ENCODE measurements at places on chromosomes 13 and 19.

DNA sequence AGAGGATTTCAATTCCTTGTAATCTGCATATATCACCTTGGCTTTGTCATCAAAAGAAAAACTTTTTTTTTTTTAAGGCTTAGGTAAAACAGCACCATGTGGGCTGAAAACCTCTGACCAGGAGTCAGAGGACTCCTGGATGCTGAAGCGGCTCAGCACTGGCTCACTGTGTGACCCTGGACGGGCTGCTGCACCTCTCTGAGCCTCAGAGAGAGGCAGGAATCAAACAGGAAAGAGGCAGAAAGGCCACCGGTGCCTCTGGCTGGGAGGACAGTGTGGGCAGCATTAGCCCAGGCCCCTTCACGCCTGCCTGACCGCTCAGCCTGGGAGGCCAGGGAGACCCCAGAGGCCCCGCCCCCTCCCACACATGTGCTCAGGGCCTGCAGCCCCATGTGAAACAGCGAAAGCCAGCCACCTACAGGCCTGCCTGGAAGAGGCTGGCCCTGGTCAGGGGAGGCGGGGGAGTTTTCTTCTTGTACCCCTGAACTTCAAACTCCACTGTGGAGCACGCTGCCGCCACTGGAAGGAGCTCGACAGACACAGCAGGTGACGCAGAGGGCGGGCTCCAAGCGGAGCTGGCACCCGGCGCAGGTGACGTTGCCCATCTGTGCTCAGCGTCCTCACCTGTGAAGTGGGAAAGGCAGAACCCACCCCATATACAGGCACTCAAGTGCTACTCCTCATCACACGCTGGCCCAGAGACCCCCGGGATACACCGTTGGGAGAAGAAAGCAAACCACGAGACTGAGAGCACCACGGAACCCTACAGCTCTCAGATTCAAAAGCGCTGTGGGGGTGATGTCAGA is 39.7 kb downstream of the MLLT1 start:
- DNase-seq: no peak

DNA sequence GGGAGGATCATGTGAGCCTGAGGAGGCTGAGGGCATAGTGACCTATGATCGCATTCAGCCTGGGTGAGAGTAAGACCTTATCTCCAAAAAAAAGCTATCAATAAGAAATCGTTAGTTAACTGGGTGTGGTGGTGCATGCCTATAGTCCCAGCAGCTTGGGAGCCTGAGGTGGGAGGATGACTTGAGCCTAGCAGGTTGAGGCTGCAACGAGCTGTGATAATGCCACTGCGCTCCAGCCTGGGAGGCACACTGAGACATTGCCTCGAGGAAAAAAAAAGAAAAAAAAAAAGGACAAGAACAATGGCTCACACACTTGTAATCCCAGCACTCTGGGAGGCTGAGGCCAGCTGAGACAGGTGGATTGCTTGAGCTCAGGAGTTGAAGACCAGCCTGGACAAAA is 16.2 kb downstream of the PSPC1 start:
- no peak for DNase-seq

DNA sequence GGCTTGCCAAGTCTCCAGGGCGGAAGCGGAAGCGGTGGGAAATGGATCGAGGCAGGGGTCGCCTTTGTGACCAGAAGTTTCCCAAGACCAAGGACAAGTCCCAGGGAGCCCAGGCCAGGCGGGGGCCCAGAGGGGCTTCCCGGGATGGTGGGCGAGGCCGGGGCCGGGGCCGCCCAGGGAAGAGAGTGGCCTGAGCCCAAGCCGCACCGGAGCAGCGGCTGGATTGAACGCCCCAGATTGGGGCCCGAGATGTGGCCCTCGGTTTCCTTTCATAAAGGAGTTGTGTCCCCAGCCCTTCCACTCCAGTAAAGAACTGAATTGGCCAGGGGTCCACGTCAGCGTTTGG is 548 bp upstream of the P2RY11 start:
- DNase-seq: no peak

DNA sequence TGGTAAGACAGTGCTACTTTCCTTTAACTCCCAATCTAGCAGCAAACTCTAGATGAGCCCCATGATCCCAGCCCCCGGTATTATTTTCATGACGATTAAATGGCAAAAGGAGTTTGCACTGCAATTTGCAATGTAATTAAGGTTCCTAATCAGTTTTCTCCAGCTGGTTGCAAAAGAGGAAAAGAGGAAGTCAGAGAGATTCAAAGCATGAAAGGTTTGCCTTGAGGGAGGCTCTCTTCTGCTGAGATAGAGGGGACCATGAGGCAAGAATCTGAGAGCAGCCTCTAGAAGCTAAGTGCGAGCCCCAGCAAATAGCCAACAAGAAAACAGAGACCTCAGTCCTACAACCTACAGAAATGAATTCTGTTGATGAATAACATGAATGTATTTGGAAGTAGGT is 527.1 kb downstream of the UQCRFS1 start:
- DNase-seq: no peak

DNA sequence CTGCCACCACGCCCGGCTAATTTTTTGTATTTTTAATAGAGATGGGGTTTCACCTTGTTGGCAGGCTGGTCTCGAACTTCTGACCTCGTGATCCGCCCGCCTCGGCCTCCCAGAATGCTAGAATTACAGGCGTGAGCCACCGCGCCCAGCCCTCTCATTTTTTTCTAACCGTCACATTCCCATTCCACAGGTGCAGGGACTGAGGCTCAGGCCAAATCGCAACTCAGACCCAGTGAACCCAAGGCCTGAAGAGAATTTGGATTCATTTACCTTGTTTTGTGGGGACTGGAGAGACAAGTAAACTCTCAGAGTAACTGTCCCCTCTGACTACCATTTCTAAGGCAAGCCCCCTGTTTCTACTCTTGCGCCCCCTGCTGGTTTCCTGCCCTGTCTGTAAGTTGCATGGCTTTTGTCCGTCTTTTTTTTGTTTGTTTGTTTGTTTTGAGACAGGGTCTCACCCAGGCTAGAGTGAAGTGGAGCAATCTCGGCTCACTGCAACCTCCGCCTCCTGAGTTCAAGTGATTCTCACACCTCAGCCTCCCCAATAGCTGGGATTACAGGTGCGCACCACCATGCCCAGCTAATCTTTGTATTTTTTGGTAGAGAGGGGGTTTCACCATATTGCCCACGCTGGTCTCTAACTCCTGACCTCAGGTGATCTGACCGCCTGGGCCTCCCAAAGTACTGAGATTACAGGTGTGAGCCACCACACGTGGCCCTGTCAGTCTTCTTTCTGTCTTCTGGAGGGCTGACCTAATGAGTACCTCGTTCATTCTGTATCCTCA is 2.3 kb upstream of the STRN4 start:
- DNase-seq: peak; percentile 94

DNA sequence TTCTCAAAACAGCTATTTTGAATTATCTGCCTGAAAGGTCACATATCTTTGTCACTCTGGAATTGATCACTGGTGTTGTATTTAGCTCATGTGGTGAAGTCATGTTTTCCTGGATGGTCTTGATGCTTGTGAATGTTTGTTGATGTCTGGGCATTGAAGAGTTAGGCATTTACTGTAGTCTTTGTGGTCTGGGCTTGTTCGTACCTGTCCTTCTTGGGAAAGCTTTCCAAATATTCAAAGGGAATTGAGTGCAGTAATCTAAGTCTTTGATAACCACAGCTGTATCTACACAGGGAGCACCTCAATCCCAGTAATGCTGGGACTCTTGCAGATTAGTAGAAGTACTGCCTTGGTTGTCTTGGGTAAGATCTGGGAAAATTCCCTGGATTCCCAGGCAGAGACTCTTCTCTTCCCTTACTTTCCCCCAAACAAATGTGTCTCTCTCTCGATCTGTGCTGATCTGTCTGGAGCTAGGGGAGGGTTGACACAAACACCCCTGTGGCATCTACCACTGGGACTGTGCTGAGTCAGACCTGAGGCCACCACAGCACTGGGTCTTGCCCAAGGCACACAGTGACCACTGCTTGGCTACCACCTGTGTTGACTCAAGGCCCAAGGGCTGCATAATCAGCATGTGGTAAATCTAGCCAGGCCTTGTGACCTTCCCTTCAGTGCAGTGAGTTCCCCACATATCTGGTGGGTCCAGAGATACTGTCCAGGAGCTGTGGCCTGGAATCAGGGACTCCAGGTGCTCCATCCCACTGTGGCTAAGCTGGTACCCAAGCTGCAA is 5.5 kb upstream of the CYP4F3 start:
- no peak for DNase-seq

- no peak for DNase-seq
Observed at GRCh38 chr13:111359237-111359915, 38.9 kb downstream of the TEX29 start.

- DNase-seq: no peak
Observed at GRCh38 chr13:113981194-113981605, 7.3 kb upstream of the C13orf46 start.

DNA sequence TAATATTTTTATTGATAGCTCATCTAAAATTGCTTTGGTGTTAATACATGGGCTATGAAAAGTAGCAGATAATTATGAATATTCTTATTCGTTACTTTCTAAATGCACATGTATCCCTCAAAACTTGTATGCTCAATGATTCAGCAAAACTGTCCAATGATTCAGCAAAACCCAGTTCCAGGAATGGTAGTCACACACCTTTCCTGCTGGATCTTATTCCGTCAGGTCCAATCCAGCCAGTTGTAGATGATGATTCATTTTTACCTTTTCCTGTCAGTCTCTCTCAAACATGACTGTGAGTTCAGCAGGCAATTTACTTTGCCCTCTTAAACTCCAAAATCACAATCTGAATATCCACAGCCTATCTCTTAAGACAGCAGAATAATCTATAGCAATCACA is 1082.6 kb downstream of the EFNB2 start:
- DNase-seq: no peak

DNA sequence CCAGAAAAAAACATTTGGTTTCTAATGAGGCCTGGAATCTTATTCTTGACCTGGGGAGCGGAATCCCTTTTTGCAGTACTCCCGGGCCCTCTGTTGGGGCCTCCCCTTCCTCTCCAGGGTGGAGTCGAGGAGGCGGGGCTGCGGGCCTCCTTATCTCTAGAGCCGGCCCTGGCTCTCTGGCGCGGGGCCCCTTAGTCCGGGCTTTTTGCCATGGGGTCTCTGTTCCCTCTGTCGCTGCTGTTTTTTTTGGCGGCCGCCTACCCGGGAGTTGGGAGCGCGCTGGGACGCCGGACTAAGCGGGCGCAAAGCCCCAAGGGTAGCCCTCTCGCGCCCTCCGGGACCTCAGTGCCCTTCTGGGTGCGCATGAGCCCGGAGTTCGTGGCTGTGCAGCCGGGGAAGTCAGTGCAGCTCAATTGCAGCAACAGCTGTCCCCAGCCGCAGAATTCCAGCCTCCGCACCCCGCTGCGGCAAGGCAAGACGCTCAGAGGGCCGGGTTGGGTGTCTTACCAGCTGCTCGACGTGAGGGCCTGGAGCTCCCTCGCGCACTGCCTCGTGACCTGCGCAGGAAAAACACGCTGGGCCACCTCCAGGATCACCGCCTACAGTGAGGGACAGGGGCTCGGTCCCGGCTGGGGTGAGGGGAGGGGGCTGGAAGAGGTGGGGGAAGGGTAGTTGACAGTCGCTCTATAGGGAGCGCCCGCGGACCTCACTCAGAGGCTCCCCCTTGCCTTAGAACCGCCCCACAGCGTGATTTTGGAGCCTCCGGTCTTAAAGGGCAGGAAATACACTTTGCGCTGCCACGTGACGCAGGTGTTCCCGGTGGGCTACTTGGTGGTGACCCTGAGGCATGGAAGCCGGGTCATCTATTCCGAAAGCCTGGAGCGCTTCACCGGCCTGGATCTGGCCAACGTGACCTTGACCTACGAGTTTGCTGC is at the start of gene ICAM4:
Gene ICAM4 (plus strand): TSS at position 153 of the 935 bp plus-strand sequence. CDS start 58 bp downstream, at position 211.
- peak; percentile 69 for DNase-seq

DNA sequence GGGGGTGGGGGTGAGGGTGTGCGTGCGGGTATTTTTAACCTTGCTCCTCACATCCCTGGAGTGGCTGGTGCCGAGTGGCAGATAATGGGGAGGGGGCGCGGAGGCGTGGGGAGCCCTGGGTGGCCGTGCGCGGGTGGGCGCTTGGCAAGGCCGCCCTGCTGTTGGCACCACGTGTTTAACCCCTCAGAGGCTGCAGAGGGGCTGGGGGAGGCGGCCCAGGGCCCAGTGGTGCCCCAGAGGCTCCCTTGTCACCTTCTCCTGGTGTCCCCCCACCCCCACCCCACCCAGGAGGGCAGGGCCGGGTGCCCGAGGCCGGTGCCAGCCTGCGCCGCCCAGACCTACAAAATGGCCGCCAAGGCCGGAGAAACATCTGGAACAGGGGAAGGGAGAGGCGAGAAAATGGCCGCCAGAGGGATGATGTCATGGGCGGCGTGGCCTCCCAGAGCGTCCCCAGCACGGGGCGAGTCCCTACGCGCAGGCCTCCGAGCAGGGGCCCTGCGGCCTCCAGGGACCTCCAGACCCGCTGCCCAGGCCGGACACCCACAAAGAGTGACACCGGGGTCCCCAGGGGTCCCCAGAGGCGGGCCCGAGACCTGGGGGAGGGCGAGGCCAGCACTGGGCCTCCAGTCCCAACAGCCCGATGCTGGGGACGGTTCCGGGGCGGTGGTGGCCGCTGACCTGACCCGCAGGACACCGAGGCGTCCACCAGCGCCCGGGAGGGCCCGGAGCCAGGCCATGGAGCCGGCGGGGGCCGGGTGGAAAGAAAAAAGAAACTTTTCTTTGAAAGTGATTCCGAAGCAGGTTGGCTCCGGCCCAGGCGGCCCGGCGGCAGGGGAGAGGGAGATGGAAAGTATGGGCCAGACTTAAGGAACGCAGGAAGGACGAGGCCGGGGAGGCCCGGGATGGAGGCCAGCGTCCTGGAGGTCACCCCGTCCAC is 38.2 kb downstream of the NFIC start:
- DNase-seq: no peak

- no peak for DNase-seq
Observed at GRCh38 chr13:96994017-96994857, at the start of gene OXGR1. OXGR1 (minus strand) TSS chr13:96994476; CDS start chr13:96987759, 6,717 bp downstream.

DNA sequence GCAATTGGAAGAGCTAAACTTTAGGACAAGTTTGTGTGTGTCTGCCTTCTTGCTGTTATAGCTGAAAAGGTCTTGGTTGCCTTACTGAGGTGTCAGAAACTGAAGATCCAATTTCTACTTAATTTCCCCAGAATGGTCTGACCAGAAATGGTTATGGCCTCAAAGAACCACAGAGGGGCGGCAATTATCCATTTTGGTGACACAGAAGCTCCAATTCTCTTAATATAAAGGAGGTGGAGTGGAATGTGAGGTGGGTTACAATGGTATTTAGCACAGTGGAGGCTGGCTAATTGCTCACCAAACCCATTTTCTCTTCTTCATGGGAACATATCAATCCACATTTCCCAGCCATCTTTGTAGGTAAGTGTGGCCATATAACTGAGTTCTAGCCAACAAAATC is 1157.2 kb downstream of the OLFM4 start:
- no peak for DNase-seq
